ENCODE measurements at places on chromosomes 3 and 15.

- no peak for DNase-seq
Observed at GRCh38 chr3:10350324-10350985, 29.5 kb upstream of the SEC13 start.

GRCh38 chr15:99683000-99683670 is 50.1 kb downstream of the LYSMD4 start:
- DNase-seq: no peak

- DNase-seq: no peak
Observed at GRCh38 chr3:61704807-61705206, 143.4 kb downstream of the PTPRG start.

DNA sequence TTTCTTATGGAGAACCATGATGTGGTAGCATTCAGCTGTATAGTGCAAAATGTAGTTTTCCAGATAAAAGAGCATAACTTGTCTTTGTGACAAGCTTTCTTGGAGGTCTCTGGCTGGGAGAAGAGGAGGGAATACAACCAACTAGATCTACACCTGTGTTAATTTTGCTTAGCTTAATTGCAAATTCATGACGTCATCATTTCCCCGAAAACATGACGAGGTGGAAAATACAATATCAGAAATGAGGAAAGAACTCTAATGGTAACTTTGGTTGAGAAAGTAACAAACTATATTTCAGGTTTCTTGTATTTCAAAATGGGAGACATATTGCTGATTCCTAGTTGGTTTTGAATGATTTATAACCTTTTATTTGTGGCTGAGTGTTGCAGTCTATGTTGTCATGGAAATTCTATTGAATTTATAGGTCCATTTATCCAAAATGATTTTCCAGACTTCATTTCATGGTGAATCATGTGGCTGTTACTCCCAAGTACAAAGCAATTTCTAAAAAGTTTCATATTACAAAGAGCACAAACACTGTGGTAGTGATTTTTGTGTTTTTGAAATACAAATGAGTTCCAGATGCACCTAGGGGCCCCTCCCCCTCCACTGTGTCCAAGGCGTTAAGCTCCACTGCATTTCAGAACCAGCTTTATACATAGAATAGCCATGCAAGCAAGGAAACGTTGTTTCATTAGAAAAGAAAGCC is 307.2 kb downstream of the FEZF2 start:
- no peak for DNase-seq

GRCh38 chr3:151171145-151171757 is 31.8 kb downstream of the GPR171 start:
- DNase-seq: no peak

- no peak for DNase-seq
Observed at GRCh38 chr15:93286446-93286845, 197.4 kb upstream of the RGMA start.
